ENCODE measurements at places on chromosomes 2 and 18.

DNA sequence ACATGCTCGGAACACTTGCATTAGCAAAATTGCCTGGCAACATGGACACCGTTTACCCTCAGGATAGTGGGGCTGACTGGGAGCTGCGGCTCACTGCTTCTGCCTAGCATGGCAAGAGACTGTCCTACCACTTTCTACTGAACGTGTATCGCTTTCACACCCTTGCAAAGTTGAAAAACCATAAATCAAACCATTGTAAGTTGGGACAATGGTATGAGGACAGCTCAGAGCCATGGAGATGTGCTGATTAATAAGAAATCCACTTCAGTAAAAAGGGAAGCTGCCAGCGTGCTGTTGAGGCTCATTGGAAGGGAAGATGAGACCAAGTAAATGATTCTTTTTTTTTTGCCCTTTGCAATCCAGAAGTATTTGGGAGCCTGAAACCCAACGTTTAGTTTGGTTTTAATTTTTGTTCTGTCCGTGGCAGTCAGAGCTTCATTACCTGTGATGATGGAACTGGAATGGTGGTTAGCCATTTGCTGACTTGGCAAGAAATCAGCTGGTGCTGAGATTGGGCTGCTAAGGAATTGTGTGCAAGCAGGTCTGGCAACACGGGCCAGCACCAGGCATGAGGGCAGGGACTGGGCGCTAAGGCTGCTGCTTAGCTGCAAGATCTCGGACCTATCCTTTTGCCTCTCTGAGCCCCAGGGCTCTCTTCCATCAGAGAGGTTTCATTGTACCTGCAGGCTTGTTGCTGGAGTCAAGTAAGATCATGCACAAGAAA lies 75.5 kb upstream of the HS6ST1 start:
- no peak for DNase-seq

GRCh38 chr18:31230495-31230894 lies 67.8 kb upstream of the DSC1 start:
- peak; percentile 52 for DNase-seq

DNA sequence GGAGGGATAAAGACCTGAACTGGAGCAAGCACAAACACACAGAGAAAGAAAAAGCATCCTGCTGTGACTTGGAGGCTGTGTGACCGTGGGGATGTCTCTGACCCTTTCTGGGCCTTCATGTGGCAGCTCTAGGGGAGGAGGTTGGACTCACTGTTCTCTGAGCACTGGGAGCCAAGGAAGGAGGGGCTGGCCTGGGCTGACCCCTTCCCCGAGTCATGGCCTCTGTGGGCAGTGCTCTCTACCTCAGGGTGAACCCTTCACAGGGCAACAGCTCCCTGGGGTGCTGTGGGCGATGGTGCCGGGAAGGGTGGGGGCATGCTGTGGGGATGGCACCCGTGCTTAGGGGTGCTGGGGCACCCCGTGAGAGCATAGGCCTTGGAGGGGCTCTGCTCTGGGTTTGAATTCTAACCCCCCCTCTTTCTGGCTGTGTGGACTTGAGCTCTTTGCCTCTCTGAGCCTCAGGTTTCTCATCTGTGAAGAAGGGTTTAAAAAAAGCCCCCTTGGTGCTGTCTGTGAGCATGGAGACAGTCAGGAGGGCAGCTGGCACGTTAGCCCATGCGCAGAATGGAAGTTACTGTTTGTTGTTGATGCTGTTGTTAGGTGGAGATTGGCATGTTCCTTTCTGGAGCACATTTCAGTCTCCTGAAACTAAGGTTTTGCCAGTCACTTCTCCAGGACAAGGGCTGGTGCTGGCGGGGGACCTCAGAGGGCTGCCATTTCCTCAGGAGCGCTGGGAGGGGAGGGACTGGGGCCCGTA lies 700 bp downstream of the TOGARAM2 start:
- DNase-seq, result peak; percentile 49

GRCh38 chr2:29876374-29876773 lies 45.0 kb downstream of the ALK start:
- DNase-seq, result no peak

DNA sequence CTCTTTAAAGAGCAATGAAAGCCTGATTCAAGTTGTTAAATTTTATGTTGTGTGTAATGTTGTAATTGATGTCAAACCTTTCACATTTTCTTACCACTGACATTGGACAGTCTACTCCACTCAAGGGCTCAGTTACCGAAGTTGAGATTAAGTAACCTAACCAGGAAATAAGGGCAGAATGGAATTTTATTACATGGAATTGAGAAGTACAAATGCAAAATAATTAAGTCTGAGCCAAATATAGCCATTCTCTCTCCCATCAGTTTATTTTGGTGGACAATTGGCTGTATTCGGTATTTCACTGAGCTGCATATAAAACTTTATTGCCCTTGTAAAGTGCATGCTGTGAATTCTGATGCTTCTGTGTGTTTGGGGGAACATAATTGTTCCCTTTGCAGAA lies 231.5 kb downstream of the TTC32 start:
- no peak for DNase-seq

DNA sequence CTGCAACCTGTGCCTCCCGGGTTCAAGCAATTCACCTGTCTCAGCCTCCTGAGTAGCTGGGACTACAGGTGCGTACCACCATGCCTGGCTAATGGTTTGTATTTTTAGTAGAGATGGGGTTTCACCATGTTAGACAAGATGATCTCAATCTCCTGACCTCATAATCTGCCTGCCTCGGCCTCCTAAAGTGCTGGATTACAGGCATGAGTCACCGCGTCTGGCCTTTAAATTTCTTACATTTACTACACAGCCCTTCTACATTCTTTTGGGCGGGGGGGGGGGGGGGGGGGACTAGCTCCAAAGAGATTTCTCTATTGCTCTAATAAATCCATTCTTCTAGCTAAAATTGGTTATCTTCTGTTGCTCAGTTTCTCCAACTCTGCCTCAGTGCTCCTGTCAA lies 964.9 kb upstream of the ACVR2A start:
- DNase-seq, result peak; percentile 12

DNA sequence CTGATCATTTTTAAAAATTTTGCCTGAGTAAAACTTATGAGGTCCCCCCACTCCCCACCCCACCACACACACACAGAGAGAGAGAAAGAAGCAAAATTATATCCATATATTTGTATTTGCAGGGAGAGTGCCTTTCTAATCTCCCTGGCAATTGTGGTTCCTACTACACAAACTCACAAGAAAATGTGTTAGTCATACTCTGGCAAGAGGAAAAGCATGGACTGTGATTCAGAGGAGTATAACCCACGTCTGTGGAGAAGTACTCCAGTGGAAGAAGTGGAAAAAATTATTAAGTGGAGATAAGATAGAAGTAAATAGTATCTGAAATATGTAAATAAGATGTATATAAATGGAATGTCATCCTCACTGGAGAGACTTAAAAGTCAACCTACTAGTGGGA lies 114.0 kb downstream of the DSEL start:
- DNase-seq, result peak; percentile 79

DNA sequence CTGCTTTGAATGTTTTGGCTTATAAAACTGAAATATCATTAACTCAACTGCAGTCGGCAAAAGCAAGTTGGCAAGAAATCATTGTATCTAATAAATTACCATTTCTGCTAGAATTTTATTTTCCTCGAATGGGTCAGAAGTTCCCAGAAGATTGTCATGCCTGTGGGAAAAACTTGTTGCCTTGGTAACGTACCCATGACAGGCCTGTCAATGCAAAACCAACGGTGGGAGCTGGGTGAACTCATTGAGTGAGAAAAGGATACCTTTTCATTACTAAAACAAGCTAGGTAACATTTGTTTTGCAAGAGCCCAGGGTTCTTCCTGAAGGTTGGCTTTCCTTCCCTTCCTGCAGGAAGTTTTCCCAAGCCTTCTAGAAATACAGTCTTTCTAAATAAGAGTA lies 9.5 kb downstream of the PLB1 start:
- no peak for DNase-seq

DNA sequence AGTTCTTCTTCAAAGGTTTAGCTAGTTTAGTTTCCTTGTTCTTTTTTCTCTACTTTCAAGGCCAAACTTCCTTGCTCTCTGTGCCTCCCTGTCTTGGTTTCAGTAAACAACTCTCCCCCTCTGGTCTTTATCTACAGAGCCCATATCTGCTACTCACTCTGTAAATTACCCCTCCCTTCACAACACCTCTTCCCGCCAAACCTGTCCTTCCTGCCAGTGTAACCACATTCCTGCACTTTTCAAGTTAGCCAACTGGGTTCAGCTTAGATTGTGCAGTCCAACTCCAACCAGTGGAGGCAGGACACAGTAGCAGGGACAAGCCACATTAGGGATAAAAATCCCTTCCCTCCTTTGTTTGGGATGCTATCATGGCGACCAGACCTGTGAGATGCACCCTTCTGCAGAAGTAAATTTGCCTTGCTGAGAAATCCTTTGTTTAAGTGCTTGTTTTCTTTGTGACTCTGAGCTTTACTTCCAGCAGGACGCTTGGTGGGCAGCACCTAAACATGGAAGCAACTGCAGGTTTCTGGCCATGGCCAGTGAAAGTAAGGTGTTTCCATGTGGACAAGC lies 706.0 kb downstream of the KCNJ3 start:
- DNase-seq, result no peak

DNA sequence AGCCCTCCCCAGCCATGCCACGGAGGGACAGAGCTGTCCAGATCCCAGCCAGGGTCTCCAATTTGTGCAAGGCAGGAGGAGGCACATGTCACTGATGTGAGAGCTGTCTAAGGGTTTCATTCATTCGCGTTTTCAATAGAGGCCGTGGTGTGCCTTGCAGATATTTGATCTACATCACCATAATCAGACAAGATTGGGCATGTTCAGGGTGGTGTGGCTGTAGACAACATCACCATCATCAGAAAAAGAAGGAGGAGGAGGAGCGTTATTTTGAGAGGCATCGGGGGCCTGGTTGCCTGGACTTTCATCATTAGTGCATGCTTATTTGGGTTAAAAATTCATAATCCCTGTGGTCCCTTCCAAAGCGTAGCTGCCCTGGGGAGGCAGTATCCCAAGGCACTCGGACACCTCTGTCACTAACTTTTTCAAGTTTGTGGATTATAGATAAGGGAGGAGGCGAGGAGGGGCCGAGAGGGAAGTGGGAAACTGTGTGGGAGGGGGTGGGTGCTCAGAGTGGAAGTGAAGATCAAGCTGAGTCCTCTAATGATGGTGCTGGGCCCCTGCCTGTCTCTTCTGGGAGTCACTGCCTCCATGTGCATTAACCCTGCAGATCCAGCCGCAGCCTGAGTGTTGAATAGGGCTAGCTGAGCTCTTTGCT lies 194.1 kb downstream of the CTIF start:
- DNase-seq, result no peak

DNA sequence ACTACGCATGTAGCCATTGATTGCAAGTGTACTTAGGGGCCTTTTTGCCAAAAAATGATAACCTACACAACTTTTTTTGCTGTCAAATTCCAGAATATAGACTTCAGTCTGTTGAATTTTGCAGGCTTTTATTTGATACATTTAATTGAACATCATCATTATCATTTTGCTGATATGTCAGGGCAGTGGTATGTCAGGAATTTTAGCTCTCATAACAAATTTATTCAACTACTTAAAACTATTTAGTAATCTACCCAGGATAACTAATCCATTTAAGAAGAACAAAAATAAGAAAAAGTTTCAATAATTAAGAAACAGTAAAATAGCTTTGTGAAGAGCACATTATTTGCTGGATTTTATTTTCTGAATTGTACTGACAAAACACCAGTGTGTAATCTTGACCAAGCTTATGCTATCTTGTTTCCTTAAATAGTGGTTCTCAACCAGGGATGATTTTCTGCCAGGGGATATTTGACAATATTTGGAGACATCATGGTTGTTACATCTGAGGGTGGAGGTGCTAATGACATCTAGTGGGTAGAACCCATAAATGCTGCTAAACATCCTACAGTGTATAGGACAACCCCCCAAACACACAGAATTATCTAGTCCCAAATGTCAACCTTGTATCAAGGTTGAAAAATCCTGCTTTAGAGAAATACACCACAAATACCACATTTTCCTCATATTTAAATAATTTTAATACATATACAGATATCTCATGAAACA lies 12.1 kb upstream of the TTN start:
- DNase-seq, result peak; percentile 35

GRCh38 chr18:28167835-28168349 lies 9.0 kb downstream of the CDH2 start:
- peak; percentile 54 for DNase-seq

GRCh38 chr2:144654523-144654922 lies 134.6 kb upstream of the ZEB2 start:
- DNase-seq, result no peak
